Renal cortical epithelial cell (primary cell): ENCODE measurements at places on chromosomes 4 and X.

GRCh38 chrX:49704691-49705404 is 9.1 kb upstream of the PAGE1 start:
- no peak for DNase-seq

GRCh38 chr4:159416073-159416472 is 313.2 kb downstream of the RAPGEF2 start:
- DNase-seq: no peak

GRCh38 chrX:134821370-134821769 is 163.1 kb upstream of the PLAC1 start:
- no peak for DNase-seq

- peak; percentile 75 for DNase-seq
Observed at GRCh38 chr4:87506974-87507701, 22.0 kb downstream of the SPARCL1 start.

- no peak for DNase-seq
Observed at GRCh38 chrX:120751683-120752082, 121.8 kb upstream of the C1GALT1C1 start.

DNA sequence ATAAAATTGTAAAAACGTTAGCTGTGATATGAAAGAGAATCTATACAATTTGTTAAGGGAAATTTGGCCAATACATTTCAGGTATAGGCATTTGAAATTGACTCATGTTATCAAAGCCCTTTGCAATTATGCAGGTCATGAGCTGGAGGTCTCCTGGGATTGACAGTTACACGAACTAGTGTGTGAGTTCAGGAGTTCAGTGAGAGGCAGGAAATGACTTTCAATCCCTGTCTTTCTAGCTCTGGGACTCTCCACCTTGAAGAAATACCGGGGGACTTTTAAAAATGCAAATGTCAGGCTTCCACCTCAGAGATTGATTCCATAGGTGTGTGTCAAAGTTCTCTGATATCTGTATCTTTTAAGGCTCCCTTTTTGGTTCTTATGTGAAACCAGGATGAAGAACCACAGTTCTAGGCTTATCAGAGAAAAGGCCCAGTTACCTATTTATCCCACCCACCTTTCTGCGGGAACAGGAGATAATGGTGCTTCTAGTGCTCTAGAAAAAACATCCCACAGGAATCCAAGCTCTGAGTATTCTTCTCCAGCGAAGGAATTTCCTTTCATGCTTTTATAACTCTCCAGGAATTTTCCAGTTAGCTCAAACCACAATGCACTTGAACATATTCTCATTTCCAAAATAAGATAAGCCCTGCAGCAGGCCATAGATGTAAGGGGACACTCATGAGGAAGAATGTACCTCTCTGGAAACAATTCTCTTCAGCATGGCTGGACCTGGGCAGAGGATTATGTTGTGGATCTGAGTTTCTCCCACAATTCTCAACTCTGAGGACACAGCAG is 501.0 kb downstream of the IDS start:
- no peak for DNase-seq

DNA sequence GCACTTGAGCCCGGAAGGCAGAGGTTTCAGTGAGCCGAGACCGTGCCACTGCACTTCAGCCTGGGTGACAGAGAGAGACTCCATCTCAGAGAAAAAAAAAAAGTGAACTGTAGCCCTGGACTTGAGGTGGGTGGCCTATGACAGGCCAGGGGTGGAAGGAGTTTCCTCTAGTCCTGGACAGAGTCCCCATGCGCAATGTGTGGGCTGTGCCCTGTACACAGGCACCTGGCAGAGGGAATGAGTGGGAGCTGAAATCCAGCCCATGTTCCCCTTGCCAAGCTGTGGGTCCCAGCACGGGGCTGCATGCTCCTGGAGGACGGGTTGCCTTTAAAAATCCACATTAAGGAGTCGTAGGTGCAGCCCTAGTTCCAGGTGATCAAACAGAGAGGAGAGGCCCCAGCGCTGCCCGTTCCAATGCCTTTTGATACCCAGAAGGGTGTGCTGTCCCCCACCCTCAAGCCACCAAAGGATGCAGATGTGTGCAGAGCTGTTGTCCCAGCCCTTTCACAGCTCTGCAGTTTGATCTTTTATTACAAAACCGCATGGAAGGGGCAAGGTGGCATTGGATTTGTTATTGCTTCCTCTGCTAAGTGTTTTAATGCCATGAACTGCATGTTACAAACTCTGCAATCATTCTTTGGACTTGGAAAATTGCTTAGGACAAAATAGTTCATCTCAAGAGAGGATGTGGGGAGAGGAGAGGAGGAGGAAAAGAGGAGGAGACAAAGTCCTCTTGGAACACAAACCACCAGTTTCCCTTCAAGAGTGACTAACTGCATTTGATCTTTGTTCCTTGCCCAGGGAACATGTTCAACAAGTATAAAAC is 38.0 kb upstream of the PDK3 start:
- peak; percentile 65 for DNase-seq

GRCh38 chrX:68941385-68941952 is 112.6 kb downstream of the EFNB1 start:
- no peak for DNase-seq

GRCh38 chr4:149555146-149555545 is 260.5 kb downstream of the IQCM start:
- peak; percentile 67 for DNase-seq

DNA sequence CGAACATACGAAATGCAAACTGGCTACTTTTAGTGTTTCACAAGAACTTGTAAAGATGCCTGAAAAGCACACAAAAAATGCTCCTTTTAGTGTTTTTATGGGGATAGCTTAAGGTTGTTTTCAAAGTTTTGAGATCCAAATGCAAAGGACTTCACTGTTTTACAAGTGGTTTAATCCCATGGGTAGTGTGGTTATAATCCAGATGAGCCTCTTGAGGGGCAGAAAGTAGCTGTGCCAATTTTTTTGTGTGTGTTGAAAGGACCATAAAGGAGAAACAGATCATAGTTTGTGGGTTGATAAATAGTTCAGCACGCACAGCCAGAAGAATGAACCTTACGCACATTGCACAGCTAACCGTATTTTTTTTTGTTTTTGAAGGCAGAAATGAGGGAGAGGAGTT is 126.9 kb upstream of the GIMD1 start:
- DNase-seq: no peak

DNA sequence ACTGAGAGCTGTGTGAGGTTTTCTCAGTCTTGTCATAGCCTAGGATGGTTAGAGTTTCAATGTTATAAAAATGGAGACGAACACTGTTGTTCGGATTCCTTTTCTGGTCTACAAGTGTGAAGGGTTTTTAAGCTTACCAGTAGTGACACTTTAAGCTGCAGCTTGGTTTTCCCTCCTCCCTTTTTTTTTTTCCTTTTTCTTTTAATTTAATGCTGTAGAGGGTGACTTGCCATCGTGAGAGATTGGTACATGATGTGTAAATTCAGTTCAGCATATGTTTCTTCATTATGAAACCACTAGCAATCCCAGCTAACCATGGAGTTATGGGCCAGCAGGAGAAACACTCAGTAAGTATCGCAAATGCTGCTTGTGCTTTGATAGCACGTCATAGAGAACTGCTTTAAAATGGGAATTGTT is 165.0 kb downstream of the RAPGEF2 start:
- DNase-seq: no peak

GRCh38 chr4:182736207-182736606 is 181.0 kb downstream of the DCTD start:
- no peak for DNase-seq

DNA sequence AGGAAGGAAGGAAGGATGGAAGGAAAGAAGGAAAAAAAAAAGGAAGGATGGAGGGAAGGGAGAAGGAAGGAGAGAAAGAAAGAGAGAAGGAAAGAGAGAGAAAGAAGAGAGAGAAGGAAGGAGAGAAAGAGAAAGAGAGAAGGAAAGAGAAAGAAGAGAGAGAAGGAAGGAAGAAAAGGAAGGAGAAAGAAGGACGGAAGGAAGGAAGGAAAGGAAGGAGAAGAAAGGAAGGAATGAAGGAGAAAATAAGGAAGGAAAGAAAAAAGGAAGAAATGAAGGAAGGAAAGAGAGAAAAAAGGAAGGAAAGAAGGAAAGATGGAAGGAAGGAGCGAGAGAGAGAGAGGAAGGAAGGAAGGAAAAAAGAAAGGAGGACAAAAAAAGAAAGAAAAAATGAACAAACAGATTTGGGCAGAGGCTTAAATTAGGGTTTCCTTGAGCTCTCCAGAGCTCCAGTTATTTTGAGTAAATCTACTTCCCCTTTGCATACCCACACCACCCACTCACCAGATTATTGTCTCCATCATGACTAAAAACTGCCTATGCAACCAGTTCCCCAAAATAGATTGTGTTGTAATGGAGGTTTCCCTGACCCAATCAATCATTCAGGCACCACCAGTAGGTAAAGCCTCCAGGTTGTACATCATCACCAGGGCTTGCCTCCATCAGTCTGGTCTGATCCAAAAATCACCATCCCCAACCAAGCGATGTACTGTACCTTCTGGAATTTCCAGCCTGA is 1722.9 kb upstream of the PCDH10 start:
- DNase-seq: no peak

DNA sequence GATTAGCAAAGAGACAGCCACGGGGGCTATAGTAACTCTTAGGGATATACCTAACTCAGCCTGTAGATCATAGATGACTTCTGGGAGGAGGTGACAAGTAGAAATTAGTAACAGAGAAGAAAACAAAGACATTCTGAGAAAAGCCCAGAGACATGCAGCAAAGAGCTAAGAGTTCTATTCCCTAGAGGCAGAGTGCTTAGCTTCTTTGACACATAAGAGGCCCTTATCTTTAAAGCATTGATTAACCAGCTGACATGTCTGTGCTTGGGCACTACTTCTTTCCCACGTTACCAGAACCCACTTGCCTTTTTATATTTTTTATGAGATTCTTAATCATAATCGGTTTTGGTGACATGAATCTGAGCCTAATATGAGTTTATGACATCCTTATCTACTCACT is 179.5 kb downstream of the GABRB1 start:
- DNase-seq: no peak
